ENCODE measurements at places on chromosomes 13 and 19.

DNA sequence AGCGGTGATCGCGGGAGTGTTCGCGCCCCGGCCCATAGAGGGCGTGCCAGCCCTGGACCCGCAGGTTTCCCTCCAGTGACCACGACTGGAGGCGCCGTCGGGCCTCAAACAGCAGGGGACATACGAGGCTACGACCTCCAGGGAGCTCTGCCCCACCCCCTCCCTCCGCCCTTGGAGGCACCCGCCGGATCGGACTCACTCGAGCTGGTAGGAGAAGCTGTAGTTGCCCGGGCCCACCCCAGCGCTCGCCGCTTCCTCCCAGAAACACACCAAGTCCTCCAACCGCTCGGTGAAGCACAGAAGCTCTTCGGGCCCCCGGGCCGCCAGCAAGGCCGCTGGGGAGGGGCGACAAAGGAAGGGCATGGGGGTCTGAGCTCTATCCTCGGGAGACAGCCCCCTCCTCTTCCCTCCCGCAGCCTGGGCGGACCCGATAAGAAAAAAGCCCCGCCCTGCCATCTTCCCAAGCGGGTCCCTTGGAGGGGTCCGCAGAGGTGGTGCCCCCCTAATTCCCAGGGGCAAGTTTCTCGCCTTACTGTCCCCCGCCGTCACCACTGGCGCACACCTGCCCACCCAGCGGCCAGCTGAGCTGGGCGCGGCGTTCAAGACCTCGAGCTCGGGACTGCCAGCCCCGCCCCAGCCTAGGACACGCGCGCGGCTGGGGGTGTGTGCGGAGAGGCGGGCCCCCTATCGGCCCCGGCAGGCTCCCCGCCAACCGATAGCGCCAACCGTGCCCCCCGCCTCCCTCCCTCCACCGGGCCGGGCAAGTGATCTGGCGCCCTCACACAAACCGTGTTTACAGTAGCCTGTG lies 1.0 kb downstream of the EPOR start:
- DNase-seq = no peak

GRCh38 chr19:37217480-37217774 lies 587 bp upstream of the ZNF383 start:
- no peak for DNase-seq

- DNase-seq = no peak
Observed at GRCh38 chr19:10256551-10256950, 4.5 kb downstream of the MRPL4 start.

GRCh38 chr19:11425719-11426457 lies 6.8 kb upstream of the RGL3 start:
- DNase-seq = no peak

DNA sequence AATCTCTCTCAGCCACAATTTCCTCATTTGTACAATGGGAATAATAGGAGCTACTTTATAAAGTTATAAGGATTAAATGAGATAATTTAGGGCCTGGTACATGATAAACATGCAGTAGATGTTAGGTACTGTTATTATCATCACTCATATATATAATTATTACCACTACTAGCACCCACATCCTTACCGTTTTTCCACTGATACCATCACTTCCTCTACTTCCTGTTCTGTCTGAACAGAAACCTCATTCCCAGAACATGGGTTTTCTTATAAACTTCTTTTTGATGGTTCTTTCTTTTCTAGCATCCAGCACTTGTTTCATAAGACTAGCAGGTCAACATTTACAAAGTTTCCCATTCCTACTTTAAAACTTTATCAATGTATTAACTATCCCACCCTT lies 6.3 kb downstream of the CDADC1 start:
- no peak for DNase-seq

GRCh38 chr19:35644987-35645679 lies 3.0 kb upstream of the COX6B1 start:
- DNase-seq = peak; percentile 36

DNA sequence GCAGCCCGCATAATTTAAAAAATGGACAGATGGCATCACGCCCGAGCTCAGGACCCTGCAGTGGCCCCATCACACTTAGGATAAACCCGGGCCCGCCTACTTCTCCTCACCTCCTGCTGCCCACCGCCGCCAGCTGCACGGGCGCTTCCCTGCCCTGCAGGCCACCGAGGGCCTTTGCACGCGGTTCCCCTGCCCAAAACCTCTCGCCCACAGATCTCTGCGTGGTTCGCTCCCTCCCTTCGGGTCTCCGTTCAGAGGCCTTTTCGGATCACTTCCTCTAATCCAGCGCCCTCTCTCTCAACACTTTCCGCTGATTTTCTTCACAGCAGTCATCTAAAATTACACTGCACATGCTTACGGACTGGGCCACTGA lies 1.8 kb downstream of the SHISA7 start:
- no peak for DNase-seq

GRCh38 chr13:88136098-88136790 lies 465.1 kb downstream of the SLITRK5 start:
- DNase-seq = no peak

- no peak for DNase-seq
Observed at GRCh38 chr19:53311044-53311443, 22.5 kb upstream of the ZNF845 start.

DNA sequence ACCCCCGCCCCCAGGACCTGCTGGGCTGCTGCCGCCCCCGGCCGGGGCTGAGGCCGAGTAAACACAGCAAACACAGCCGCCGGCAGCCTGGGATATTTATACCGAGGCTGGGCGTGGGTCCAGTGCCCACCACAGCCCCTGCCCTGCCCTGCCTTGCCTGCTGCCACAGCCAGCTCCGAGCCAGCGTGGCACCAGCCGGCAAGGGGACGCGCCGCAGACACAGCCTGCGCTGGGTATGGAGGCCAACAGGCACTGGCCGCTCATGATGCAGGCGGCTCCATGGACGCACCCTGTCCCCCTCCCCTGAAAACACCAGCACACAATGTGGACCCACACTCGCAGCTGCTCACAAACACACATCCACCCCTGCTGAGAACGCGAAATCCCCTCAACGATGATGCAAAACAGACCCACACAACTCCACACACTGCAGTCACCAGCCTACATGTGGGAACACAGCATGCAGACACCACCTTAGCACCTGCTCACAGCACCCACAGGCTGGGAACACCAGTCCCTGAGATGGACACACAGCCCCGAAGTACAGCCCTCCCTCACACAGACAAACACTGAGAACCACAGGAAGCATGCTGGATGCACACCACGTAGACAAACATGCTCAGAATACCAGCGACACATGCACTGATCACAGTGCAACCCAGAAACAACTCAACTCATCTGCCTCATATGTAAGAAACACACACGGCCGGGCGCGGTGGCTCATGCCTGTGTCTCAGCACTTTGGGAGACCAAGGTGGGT lies 16.2 kb downstream of the CCDC97 start:
- DNase-seq = no peak

GRCh38 chr13:49840266-49840665 lies 47.8 kb upstream of the KPNA3 start:
- DNase-seq = no peak

DNA sequence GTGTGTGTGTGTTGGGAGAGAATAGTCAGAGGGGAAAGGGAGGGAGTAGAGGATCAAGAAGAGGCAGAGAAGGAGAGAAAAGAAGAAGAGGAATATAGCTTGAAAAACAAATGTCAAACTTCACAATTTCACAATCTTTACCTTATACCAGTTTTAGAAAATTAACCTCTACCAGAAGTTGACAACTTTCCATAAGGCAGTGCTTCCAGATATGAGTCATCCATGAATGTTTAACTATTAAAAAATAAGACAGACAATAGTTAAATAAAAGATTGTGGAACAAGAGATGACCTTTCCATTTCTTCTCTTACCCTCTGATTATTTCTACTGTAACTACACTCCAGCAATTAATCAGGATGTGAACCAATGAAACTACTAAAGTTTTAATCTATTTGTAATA lies 229.4 kb downstream of the ITGBL1 start:
- DNase-seq = no peak

DNA sequence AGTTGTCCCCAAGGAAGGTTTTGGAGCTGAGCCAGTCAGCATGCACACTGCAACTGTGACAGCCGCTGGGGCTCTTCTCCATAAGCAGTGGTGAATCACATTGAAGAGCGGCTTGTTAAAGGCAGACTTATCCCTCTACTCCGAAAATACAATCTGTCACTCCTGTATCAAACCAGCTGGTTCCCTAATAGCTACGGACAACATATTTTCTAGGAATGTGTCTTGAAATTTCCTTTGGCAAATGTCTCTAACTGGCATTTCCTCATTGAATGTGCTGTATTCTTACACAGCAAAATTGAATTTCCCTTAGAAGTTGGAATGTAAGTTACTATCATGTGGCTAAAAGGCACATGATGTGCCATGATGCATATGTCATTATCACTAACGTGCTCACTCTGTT lies 104.0 kb upstream of the GPR12 start:
- peak; percentile 89 for DNase-seq

- no peak for DNase-seq
Observed at GRCh38 chr13:90416519-90416918, 931.0 kb upstream of the MIR17HG start.

DNA sequence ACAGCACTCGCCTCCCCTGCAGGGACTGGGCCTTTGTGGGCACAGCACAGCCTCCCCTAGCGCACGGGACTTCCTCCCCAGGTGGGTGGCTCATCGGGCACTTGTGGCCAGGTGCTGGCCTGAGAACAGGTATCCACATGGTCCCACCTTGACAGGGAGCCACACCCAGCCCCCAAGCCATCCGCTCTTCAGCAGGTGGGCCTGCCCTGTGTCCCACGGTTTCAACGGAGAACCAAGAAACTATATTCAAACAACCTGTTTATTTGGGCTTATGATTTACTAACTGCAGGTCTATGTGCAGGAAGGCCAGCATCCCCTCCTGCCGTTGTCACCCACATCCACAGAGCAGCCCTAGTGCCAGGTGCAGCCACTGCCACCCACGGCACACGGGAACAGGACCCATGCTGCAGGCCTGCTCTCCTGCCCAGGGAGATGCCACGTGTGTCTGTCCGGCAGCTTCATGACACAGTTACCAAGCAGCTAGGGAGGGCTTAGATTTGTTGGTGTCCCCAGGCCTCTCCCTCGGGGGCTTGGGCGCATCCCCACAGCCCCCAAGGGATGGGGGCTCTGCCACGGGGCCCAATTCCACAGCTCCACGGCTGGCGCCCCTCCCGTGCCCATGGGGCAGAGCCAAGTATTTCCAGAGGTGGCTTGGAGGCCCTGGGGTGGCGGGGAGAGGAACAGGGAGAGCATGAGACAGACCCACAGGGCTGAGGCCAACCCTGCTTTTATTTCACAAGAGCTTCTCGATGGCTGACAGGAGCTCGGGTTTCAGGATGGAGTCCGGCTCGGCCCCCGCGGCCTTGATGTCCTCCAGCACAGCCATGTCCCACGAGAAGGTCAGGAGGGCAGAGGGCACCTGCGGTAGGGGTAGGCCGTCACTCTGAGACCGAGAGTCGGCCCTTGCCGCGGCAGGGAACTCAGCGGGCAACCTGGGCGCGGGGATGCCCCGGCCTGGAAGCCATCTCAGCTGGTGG lies 12.5 kb downstream of the UBXN6 start:
- no peak for DNase-seq

DNA sequence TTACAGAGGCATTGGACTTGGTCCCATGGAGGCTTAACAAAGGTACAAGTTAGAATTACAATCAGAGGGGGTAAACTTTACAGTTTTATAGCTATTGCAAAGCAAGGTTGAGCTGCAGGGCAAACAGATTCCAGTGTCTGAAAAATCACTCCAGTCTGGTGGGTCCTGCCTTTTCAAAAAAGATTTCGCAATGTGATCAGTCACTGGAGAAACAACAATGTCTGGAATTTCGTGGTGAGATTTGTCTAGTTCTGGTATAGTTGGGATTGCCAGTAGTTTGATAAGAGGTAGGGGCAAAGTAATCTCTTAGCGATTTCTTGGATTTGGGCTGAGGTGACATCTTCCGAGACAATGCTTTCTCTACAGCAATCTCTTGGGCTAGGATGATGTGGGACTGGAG lies 1198.2 kb upstream of the PCDH9 start:
- no peak for DNase-seq

DNA sequence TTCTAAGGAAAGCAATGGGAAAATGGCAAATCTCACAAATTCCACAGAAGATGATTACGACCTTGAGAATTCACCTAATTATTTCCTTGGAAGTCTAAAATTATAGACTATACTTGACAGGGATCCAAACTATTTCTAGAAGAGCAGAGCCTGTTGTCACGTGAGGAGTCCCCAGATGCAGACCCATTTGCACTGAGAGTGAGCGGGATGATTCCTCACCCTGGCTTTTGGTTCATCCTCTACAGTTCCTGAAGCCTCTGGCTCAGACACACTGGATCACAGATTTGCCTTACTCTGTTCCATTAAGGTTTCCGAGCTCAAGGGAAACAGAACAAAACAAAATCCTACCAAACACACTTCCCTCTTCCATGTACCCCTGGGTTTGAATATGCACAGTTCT lies 23.0 kb upstream of the CYSLTR2 start:
- DNase-seq = no peak

GRCh38 chr19:56107626-56108351 lies 13.3 kb downstream of the ZNF787 start:
- DNase-seq = peak; percentile 18

DNA sequence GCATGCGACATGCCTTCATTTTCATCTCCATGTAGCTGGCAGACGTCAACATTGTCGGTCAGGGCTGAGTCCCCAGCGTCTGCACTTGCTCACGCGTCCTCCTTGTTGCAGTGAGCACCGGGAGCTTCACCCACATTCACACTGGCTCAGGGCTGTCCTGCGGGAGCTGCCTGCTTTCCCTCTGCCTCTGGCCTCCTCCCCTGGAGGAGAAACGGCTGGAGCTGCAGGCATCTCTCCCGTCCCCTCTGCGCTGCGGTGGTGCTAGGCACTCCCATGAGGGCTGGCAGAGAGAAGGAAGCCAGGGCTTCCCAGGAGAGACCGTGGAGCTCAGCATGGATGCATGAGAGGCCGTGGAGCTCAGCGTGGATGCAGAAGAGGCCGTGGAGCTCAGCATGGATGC lies 18.4 kb upstream of the TMEM255B start:
- DNase-seq = no peak

DNA sequence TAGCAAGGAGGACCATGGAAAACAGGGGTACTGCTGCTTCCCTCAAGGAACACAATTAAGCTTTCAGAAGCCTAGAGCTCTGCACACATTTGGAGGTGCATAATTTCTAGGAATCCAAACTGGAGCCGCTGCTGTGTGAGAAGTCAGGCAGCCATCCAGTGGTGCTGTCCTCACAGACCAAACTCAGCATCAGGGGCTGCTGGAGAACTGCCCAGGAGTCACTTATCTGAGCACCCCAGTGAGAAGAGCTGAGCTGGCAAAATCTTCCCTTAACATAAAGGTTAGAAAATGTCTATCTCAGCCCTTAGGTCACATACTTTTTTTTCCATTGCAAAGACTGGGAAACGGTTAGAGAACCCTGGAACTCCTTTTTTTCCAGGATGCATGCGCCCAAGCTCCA lies 72.8 kb downstream of the ATP7B start:
- DNase-seq = no peak

- DNase-seq = no peak
Observed at GRCh38 chr13:95684418-95684817, 7.5 kb downstream of the DNAJC3 start.

DNA sequence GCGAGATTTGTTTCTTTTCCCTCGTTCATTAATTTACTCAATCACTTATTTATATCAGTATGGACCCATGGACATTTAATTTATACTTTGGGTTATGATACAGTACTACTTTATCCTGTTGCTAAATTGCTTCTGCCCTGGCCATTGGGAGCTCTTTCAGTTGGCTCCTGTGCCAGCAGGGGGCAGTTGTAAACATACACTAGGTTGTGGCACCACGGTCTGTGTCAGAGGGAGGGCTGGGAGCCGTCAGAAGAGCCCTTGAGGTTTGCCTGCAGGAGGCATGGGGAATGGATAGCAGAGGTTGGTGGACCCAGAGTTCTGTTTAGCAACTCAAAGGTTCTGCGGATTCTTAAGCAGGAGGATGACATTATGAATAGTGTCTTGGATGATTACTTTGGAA lies 94.3 kb downstream of the ERCC5 start:
- no peak for DNase-seq
